A549 treated with CORT108297 at 1 μM for 4 hours (cell line): ENCODE measurements at places on chromosomes 13 and 19. TPM values are rescaled to one million over a fixed set of nuclear protein-coding genes. Genes with fewer than 3 reads are reported as not detected.

The ZNF154 gene
- not detected in 5 replicates for total RNA-seq

The PLK5 gene
- total RNA-seq: 0.05 TPM in 1 of 5 replicates, not detected in the others

The LYPD5 gene
- 0.16 to 0.31 TPM (median 0.17 TPM) in 5 replicates for total RNA-seq

The PRR12 gene
- 23.7 to 33.6 TPM (median 31.9 TPM) in 5 replicates for total RNA-seq

The CDK8 gene
- total RNA-seq: 11.2 to 13.5 TPM (median 12.6 TPM) in 5 replicates

The APOC1 gene
- 119 to 132 TPM (median 122 TPM) in 5 replicates for total RNA-seq

The KLK4 gene
- total RNA-seq: 0.08 to 0.39 TPM (median 0.11 TPM) in 5 replicates

The CD37 gene
- total RNA-seq: not detected in 5 replicates

The AMER2 gene
- not detected in 5 replicates for total RNA-seq

The POP4 gene
- 181 to 245 TPM (median 195 TPM) in 5 replicates for total RNA-seq
